CD4-positive, alpha-beta T cell treated with Interferon alpha-2 for 1 hour (primary cell): ENCODE measurements at places on chromosomes 13 and 19.

DNA sequence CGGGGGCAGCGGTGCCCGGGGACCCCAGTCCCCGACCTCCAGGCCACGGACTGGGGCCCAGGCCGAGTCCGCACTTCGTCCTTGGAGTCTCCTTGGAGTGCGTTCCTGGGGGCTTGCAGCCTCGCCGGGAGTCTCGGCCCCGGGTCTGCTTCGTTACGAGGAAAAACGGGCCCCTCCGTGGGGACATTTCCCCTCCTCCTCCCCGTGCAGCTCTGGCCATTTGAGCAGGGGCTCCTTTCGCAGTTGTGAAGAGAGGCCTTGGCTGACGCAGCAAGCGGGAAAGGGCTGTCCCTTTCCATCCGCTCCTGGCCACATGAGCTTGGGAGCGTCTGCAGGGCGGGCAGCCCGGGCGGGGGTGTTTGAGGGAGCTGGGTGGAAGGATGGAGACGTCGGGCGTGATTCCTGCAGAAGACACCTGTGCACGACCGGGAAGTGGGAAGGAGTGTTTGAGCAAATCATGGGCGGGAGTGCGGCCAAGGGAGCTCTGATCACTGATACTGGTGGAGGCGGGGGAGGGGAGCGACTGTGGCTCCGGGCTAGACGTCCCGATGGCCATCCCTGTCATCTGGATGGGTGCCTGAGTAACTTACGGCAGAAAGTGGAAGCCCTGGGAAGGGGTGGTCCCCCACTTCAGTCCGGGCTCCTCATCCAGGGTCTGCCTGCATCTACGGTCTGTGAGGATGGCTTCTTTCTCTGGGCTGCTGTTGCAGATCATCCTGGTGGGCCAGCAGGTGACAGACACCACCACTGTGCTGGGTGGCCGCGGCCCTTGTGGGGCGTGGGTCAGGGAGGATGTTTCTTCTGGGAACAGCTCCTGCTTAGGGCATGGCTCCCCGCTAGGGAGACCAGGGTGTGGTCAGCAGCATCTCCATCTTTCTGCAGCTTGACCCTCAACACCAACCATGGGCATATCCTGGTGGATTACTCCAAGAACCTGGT is 736 bp downstream of the GPI start:
- no peak for DNase-seq

GRCh38 chr13:85368686-85369085 is 430.5 kb downstream of the SLITRK6 start:
- DNase-seq: no peak

DNA sequence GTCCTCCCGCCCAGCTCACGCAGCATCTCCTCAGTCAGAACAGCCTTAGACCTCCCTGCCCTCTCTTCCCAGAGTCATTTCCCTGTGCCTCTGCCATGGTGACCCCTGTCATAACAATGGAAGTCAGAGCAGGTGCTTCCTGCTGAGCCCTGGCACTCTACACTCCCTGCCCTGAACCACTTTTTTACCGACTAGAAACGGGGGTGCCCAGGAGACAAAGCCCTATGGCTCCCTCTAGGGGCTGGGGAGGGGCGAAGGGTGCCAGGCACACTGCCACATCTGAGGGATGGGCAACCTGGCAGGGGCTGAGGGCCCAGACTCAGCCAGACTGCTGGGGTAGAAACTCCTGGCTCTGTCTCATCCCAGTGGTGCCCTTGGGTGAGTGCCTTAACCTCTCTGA is 16.4 kb downstream of the ZNF574 start:
- peak; percentile 49 for DNase-seq

DNA sequence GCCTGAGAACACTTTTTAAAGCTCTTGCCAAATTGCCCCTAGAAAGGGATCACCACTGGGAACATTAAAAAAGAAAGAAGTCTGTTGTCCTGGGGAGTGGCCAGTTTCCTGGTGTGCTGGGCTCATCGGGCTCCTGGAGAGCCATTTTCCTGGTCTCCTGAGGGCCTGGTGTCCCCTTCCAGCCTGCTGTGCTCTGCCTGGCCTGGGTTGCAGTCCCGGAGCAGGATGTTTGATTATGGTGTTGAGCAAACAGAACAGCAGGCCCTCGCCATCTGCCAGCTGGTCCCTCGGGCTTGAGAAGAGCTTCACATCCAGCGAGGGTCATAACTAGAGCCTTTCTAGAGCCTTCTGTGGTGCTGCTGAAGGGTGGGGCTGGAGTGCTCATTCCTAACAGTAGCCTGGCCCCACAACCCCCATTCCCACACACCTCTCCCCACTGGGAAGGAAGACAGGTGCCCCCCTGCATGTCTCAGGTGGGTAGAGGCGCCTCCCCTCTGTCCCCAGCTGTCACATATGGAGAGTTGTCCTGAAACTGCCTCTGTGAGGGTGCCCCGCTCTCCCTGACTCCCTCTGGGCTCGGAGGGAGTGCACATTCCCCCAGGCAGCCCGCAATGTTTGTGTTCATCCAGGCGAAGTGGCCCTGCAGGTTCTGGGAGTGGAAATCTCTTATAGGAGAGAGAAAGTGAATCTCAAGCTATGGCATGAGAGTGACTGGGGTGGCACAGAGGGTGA is 151.1 kb downstream of the SIPA1L3 start:
- DNase-seq: no peak

DNA sequence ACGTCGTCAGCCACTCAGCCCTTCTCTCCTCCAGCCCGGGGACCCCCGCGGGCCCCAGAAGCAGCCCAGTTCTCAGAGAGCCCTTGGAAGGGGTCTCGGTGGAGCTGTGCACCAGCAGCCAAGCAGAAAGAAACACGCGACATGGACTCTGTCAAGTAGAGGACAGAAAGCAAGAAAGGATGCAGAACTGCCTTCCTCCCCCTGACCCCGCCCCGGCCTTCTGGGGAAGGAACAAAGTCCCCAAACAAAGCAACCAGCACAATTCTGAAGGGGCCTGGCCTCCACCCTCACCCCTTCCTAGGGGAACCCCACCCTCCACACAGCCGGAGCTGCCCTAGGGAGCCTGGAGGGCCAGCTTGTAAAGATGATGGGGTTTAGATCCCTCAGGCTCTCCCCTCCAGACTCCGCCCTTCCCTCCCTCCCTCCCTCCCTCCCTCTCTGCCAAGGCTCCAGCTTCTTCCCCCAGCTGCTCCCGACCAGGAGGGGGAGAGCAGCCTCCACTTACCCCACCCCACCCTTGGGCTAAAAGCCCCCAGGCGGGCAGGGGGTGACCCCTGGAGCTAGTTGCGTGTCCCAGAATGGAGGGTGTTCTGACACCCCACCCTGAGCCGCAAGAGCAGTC is 7.8 kb downstream of the LYL1 start:
- no peak for DNase-seq

GRCh38 chr13:25768838-25769237 is 283.0 kb downstream of the SHISA2 start:
- no peak for DNase-seq

- DNase-seq: no peak
Observed at GRCh38 chr13:94860981-94861407, 148.6 kb upstream of the SOX21 start.

DNA sequence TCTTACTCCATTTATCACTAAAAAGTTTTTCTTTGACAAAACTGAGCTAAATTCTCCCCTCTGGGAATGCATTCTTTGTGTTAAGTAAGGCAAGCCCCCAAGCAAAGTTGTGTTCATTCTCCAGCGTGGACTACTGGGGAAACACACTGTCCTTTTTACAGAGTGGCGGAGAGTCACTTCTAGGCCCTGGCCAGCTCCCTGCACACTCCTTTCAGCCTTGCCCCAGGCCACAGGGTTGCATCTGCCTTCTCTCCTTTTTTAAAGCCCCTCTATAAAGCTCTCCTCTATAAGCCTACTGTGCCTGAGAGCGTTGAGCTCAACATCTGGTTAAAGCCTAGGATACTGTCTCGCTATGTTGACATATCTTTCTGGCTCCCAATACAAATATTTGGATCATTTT is 803.4 kb downstream of the PCDH17 start:
- DNase-seq: no peak

DNA sequence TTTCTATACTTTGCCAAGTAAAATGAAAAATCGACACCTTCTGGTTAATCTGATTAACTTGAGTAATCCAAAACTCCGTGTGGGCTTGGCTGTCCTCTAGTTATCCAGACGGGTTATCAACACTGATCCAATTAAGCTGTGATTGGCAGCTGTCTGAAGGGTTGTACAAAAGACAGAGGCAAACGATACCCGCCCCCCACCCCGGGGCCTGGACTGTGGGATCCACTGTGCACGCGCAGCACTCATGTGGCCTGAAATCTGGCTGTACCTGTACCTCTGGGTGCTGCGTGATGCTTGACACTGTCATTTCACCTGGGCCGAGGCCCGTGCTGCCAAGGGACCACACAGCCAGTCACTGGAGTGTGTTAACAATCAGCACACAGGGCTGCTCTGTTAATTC is 53.5 kb downstream of the COL4A2 start:
- no peak for DNase-seq

DNA sequence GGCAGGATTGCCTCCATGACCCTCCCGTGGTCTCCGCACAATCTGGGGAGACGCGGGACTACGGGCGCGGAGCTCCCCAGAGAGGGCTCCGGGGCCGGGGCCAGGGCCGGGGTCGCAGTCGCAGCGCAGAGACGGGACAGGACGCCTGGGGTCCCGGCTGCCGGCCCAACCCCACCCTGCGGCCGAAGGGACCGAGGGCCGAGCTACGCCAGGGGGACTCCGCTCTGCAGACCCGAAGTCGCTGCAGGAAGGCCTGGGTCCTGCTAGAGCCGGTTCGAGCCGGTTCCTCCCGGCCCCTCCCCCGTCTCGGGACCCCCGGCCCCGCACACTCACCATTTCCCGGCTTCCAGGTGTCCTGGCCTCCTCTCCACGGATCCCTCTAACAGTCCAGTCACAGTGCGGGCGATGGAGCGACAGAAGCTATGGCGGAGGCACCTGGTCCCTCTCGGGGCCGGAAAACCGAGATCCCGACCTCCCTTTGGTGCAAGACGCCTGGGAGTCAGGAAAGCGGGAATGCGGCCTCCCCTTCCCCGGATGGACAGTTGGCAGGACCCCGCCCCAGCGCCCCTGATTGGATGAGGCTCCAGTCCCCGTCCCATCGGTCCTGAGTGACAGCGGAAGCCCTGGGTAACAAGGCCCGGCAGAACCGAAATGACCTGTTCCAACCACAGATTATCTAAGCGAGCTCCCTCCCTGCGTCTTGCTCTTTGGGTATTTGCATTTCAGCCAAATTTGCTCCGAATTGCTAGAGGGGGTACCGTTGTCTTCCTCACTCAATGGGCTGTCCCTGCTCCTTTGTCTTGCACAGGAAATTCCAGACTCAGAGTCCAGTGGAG is at the start of gene ZNF625:
Gene ZNF625 (minus strand): TSS at position 512 of the 836 bp plus-strand sequence. CDS start 176 bp downstream, at position 336.
- peak; percentile 24 for DNase-seq

DNA sequence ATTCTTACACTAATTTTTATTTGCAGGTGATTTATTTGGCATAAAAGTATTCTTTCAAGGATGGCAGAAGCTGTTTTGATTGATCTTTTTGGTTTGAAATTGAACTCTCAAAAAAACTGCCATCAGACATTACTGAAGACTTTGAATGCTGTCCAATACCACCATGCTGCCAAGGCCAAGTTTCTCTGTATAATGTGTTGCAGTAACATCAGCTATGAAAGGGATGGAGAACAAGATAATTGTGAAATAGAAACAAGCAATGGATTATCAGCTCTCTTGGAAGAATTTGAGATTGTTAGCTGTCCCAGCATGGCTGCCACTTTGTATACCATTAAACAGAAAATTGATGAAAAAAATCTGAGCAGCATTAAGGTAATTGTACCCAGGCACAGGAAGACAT is 1.2 kb downstream of the LACC1 start:
- DNase-seq: no peak

- DNase-seq: no peak
Observed at GRCh38 chr19:2236064-2236313, 140 bp downstream of the PLEKHJ1 start.

- no peak for DNase-seq
Observed at GRCh38 chr19:5466072-5466471, 10.9 kb downstream of the ZNRF4 start.
